GM23338 (cell line): ENCODE measurements at places on chromosomes 2 and 18.

- DNase-seq, result peak; percentile 72
Observed at GRCh38 chr2:8239531-8240088, 442.2 kb upstream of the ID2 start.

- no peak for DNase-seq
Observed at GRCh38 chr2:96914332-96914731, 44.5 kb upstream of the SEMA4C start.

GRCh38 chr18:56314396-56314795 is 324.0 kb downstream of the TXNL1 start:
- DNase-seq, result no peak

- DNase-seq, result peak; percentile 89
Observed at GRCh38 chr2:96507957-96508520, 2.9 kb upstream of the NEURL3 start.

DNA sequence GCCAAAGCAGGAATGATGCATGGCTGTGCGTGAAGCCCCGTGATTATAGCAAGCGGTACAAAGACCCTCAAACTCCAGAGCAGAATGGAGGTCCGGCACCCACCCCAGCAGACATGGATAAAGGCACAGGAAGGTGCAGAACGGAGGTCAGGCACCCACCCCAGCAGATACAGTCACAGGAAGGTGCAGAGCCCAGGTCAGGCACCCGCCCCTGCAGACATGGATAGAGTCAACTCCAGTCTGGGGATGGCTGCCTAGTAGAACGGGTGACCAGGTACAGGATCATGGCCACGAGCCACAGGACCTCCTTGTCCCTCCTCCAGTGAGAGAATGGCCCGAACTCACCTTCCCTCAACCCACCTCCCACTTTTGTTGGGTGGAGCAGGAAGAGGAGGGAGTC is 318.3 kb upstream of the SALL3 start:
- no peak for DNase-seq

- no peak for DNase-seq
Observed at GRCh38 chr2:176242276-176242675, 27.0 kb upstream of the MTX2 start.

GRCh38 chr2:147297820-147298219 is 547.0 kb upstream of the ACVR2A start:
- DNase-seq, result no peak

DNA sequence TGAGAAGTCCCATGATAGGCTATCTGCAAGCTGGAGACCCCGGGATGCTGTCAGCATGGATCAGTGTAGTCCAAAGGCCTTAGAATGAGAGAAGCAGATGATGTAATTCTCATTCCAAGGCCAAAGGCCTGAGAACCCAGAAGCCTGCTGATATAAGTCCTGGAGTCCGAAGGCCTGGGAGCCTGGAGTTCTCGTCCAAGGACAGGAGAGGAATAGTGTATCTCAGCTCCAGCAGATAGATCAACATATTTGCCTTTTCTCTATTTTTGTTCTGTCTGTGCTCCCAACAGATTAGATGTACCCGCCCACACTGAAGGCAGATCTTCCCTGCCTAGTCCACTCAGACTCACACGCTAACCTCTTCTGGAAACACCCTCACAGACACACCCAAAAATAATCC is 454.9 kb upstream of the CHAC2 start:
- no peak for DNase-seq

GRCh38 chr2:188984680-188985079 is 10.5 kb downstream of the COL3A1 start:
- no peak for DNase-seq

- DNase-seq, result no peak
Observed at GRCh38 chr2:15947431-15947830, 7.1 kb downstream of the MYCN start.

- no peak for DNase-seq
Observed at GRCh38 chr2:112050316-112050715, 4.8 kb upstream of the TMEM87B start.

DNA sequence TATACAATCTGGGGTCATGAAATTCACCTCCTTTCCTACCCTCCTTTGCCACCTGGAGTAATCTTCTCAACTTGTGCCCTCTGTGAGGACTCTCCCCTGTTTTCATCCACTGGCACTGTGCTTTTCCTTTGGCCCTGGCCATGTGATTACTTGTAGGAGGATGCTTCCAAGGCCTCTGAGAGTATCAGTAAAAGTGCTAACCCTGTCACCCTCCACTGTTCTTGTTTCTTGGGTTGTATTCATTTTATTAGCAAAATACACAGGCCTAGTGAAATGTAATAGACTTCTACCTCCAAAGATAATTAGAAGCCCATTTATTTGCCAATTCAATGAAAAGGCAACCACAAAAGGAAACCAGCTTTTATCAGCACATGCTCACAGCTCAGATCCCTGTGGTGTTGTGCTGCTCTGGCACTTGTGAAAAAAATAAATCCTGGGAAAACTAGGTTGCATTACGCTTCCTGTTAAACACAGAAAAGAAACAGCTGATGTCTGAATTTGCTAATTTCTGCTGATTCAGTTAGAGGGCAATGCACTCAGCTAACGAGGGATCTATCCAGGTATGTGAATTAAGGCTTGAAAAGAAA is 357.5 kb upstream of the ETAA1 start:
- DNase-seq, result no peak

- DNase-seq, result no peak
Observed at GRCh38 chr18:58893388-58894099, 28.9 kb downstream of the ZNF532 start.

GRCh38 chr2:190615555-190616200 is 33.2 kb upstream of the NAB1 start:
- peak; percentile 85 for DNase-seq

GRCh38 chr2:86319700-86320580 is 17.5 kb downstream of the REEP1 start:
- no peak for DNase-seq

DNA sequence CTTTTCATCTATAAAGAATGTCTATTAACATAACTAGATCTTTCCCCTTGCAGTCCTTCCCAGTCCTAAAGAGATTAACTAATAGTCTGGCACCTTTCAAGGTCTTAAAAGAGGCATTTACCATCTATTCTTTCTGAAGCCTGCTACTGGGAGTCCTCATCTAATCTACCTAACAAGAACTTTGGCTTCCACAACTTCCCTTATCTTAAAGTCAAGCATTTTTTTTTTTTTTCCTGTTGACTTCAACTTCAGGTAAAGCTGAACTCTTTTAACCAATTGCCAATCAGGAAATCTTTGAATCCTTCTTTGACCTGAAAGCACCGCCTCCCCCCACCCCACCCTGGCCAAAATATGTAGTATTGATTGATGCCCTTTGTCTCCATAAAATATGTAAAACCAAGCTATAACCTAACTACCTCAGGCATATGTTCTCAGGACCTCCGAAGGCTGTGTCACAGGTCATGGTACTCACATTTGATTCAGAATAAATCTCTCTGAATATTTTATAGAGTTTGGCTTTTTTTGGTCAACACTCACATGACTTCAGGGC is 168.6 kb downstream of the PTPRM start:
- no peak for DNase-seq

DNA sequence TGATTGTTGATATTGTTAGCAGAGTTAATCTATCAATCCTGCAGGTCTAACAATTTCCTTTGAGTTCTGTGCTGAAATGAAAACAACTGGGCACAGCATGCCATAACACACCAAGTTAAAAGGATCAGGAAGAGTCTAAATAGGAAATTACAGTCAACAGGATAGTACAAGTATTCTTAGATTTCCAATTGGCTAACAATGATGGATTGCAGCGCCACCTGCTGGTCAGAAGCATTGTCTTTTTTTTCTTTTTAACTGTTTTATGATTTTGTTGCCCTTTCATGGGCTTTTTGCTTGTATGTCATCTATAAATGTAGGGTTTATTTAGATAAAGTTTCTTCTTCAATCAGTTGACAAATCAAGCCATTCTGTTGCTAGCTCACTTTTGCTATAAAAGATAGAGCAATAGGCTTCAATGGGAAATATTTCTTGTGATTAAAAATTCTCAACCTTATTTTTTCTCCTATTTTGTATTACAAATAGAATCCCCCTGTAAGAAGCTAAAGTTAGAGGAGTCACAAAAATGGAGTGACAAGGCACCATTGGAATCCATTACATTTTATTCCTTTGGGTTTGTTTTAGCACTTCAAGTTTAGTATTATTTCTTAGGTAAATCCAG is 40.8 kb upstream of the RPRM start:
- DNase-seq, result peak; percentile 64

- DNase-seq, result no peak
Observed at GRCh38 chr2:47249157-47249900, 94.2 kb upstream of the STPG4 start.

GRCh38 chr2:146939991-146940685 is 904.7 kb upstream of the ACVR2A start:
- no peak for DNase-seq

DNA sequence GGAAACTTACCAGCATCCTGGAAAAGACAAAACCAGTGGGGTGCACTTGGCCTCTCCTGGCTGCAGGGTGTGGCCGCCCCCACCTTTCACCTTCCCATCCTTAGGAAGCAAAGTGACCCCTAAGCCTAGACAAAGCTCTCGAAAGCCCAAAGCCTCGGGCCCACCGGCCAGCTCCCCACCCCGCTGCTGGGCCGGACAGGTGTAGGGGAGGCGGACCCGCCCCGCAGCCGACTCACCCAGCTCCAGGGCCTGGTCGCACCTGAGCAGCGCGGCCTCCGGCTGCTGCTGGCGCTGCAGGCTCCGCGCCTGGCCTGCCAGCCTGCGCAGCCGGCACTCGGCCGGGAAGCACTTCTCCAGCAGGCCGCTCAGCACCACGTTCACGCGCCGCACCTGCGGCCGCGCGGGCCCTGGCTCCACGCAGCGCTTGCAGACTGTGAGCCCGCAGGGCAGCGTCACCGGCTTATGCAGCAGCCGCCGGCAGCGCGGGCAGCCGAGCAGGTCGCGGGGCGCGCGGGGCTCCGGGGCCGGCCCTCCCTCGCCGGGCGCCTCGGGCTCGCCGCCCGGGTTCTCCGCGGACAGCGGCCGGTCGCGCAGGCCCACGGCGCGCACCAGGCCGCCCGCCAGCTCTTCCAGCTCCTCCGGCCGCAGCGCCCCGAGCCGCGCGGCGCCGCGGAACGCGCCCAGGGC is 979 bp downstream of the LONRF2 start:
- peak; percentile 82 for DNase-seq

- DNase-seq, result no peak
Observed at GRCh38 chr2:60408811-60409530, 144.5 kb downstream of the BCL11A start.

DNA sequence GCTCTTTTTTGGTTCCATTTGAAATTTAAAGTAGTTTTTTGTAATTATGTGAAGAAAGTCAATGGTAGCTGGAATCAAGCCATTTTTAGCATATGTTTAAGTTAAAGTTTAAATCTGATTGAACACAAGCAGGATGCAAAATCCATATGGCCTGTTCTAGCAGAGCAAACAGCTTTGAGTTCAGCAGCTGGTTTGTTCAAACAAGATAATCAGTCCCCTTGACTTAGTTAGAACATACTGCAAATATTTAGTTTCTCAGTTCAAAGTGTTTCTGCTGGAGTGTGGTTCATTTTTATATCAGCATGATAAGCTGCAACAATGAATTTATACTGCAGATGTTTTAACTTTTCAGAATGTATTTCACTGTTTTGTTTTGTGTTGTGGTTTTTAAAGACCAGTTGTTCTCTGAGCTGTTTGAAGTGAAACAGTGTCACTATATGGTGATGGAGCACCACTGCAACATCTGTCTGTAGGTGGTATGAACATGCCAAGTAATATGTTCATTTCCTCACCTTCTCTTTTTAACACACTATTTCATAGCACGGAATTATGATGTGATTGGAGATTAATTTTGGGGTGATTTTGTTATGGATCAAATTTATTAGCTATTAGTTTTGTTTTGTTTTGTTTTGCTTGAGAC is 125.3 kb downstream of the COL4A4 start:
- no peak for DNase-seq

GRCh38 chr2:70546376-70546775 is 7.2 kb downstream of the TGFA start:
- DNase-seq, result no peak

- no peak for DNase-seq
Observed at GRCh38 chr18:79628416-79629248, 51.0 kb upstream of the CTDP1 start.

DNA sequence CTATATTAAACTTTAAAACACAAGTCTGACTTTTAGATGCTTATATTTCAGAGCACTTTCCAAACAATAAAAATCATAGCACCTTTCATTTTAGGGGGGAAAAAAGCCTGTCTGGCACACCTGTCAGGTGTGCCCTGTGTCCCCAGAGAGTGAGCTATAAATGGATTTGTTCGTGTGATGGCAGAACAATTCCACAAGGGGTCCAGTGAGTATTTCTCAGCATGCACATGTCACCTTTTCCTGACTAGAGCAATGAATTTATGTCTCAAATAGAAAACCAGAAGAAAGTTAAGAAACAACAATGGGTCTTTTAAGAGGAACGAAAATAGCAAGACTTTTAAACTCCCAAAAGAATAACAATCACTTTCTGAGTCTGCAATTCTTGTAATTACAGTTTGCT is 55.9 kb downstream of the ACVR1C start:
- peak; percentile 47 for DNase-seq

GRCh38 chr2:202278036-202278760 is 12.6 kb downstream of the NOP58 start:
- DNase-seq, result no peak

DNA sequence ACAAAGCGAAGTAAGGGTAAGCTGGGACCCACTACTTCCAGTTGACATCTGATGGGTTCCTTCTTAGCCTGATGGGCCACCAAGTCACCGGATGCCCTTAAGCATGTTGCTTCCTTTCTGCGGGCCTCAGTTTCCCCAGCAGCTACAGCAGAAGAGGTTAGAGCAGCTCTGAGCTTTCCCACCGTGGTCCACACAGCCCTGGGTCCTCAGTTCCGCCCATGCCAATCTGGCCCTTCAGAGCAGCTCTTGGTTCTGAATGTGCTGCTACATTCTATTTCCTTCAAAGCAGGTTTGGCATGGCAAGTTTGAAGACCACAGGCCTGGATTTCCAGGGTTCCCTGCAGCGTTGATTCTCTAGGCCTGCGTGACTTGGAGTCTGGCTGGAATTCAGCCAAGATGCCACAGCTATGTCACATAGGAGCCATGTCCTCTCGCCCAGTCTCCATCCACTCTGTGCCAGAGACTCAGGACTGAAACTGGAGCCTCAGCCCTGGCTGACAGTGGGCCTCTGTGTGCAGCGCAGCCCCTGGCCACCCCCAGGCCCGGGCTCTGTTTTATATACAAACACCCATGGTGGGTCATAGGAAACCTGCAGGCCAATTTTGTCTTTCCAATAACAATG is 79.6 kb downstream of the TFCP2L1 start:
- no peak for DNase-seq

GRCh38 chr2:204655101-204655500 is 109.8 kb downstream of the PARD3B start:
- DNase-seq, result no peak

DNA sequence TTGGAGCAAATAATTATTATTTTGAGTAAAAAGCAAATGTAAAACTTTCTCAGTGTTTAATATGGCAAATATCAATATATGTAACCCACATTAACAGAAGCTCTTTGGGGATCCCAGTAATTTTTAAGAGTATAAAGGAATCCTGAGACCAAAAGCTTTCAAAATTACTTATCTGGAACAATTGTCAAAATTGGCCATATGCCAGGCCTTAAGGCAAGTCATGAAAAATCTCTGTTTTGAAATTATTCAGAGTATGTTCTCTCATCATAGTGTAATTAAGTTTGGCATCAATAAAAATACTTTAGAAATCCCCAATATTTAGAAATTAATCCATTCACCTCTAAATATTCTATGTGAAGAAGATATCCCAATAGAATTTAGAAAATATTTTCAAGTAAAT is 225.3 kb upstream of the ARL4C start:
- no peak for DNase-seq

GRCh38 chr2:128797937-128798336 is 479.3 kb upstream of the HS6ST1 start:
- no peak for DNase-seq

- no peak for DNase-seq
Observed at GRCh38 chr2:1791006-1791605, 46.8 kb upstream of the PXDN start.
